GM04504 (cell line): ENCODE measurements at places on chromosomes 2 and 18.

DNA sequence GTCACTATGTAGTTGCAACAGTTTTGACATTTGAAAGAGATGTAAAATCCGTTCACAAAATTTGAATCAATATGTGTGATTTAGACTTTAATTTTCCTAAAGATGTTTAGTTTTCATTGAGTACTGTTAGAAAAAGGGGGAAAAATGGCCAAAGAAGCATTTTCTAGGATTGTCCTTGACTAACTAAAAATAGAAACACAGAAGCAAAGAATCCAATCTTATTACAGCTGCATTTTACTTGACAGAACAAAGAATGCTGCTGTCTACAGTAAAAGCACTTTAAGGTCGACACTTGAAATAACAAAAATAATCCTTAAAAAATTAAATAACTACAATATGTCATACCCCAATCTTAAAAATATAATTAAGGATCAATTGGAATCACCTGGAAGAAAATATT is 48.9 kb downstream of the FRZB start:
- no peak for DNase-seq

DNA sequence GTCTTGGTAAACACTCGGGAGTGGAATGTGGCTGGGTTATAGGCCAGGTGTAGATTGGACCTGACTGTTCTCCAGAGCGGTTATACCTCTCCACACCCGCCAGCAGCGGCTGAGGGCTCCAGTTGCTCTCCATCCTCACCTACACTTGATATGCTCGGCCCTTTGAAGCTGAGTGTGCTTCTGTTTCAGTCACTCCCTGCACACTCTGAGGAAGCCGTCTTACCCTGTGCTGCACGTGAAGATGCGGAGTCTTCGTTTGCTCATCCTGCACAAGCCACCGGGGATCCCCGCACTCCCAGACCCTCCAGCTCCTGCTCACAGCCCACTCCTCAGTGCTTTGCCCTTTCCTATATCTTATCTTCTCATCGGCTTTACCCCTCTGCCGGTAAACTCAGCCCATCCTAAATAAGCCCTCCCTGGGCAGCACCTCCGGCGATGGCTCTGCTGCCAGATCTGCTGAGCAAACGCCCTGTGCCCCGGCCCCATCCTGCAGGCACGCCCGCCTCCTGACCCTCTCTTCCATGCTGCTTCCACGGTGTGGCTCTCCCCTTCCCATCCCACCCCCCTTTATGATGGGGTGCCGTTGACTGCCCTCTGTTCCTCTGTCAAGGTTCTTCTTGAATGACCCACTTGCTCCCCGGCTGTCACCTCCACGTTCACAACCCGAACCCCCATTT is 47.3 kb upstream of the ODC1 start:
- no peak for DNase-seq

DNA sequence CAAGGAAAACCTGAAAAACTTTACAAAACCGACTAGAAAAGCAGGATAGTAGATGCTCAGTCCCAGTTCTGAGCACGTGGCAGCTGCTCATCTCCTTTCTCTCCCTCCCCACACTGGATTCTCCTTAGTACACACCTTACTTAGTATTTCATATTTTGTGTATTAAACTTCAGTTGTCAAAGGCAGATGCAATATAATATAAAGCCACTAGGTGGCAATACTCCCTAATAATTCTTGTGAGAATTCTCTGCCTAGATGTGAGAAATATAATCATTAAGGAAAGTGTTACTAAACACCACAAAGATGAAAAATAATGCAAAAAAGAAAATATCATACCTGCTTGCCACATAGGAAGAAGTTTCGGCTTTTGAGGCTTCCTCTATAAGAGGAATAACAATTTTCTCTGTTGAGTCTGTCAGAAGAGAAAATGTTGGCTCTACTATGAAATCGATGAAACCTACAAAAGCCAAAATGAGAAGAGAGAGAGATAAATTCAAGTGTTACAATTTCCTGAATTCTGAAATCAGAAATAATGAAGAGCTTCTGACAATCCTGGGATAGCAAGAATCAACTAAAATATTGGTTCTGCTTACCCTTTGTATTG is 200.6 kb downstream of the PPP1R1C start:
- DNase-seq, result peak; percentile 19

GRCh38 chr2:61326423-61326822 is 144.5 kb downstream of the USP34 start:
- DNase-seq, result no peak

DNA sequence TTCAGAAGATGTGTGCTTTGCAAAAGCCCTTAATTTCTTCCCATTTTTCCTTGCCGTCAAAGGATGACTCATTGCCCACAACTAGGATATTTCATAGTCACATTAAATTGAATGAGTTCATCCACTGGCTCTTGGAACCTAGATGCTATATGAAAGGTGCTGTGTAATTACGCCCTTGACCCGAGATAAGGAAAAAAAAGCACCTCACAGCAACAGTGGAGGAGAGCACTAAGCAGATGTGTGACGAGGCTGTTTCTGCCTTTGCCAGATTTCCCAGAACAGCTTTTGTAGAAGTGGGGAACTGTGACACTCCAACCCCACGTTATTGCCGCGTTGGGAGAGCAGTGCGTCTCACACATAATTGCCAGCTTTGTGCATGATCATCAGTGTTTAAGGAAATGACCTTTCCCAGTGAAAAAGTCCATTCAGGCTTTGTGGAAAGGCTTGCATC is 33.3 kb upstream of the TMEM87B start:
- no peak for DNase-seq

- no peak for DNase-seq
Measured at GRCh38 chr2:70608373-70608772, 54.7 kb upstream of the TGFA start.

DNA sequence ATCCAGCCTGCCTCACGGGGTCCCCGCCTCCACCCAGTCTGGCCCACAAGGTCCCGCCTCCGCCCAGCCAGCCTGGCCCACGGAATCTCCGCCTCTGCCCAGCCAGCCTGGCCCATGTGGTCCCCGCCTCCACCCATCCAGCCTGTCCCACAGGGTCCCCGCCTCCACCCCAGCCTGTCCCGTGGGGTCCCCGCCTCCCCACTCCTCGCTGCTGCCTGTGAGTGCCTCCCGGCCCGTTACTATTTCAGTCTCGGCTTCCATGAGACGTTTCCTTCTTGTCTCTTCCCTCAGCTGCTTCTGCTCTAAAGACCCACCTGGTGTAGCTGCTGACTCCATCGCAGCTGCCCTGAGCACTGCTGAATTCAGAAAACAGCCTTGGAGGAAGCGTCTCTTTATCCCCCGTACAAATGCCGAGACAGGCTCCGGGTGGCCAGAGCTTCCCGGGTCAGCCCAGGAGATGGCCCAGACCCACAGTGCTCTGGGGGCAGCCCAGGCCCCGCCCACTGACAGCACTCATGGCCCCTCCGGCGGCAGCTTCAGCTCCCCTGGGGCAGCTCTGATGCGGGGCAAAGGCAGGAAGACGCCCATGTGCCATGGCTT is 69.8 kb downstream of the NFATC1 start:
- no peak for DNase-seq

GRCh38 chr2:146461068-146461467 is 1383.8 kb upstream of the ACVR2A start:
- DNase-seq, result no peak

DNA sequence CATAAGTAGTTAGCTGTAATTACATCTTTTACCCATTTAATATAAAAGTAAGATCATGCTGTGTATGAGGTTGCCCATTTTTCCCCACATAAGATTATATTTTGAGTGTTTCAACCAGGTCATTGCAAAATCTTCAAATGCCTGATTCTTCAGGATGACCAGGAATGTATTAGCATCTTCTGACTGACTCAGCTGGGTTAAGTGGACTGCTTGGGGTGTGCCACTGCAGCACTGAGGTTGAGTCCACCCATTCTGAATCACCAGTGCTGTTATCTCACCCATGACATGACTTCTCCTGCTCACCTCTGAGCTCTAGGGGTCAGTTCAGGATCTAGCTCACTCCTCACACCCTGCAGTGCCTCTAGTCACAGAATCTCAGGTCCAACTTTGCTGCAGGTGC is 576.7 kb upstream of the ZEB2 start:
- peak; percentile 54 for DNase-seq

DNA sequence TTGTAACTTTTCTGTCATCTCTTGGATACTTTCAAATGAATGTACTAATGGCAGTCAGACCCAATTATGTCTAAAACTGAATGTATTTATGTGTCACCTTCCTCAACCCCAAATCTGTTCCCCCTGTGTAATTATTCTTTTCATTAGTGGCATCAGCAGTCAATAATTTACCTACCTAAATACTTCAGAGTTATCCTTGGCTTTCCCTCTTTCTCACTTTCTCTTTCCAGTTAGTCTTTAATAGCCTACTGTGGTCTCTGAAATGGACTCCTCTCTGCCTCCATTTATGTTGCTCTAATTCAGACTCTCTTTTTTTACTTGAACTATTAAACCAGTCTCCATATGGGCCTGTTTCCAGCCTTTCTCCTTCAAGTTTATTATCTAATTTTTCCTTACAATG is 21.0 kb downstream of the C18orf63 start:
- no peak for DNase-seq

DNA sequence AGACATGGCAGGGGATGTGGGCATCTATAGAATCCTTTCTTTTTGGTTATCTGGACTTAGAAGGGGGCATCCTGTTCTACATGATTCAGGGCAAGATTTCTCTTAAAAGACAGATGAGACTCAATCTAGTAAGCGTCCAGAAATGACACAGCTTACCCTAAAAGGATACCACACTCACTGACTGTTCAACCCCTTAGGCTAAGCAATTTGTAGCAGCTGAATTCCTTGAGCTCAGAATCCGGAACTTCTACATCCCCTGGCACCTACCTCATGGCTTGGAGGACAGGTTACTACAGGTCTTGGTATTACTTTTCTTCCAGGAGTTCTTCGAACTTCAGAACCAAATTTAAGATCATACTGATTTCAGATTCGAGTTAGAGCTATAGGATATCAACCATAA is 138.4 kb downstream of the LAMA3 start:
- no peak for DNase-seq

DNA sequence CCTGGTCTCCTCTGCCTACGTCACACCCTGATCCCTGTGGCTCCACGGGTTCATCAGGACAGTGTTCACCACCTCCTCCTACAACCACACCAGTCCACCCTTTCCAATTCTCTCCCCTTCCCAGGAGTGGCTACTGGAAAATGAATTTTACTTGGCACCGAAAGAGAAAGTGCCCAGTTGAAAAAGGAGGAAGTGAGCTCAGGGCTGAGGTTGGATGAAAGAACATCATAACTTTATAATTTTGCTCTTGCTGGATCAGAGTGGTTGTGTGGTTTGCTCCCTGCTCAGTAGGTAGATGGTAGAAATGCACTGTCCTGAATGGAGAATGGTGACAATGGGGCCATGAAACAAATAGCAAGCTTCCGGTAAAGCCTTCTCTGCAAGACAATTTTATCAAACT is 140.3 kb upstream of the DDX18 start:
- no peak for DNase-seq

DNA sequence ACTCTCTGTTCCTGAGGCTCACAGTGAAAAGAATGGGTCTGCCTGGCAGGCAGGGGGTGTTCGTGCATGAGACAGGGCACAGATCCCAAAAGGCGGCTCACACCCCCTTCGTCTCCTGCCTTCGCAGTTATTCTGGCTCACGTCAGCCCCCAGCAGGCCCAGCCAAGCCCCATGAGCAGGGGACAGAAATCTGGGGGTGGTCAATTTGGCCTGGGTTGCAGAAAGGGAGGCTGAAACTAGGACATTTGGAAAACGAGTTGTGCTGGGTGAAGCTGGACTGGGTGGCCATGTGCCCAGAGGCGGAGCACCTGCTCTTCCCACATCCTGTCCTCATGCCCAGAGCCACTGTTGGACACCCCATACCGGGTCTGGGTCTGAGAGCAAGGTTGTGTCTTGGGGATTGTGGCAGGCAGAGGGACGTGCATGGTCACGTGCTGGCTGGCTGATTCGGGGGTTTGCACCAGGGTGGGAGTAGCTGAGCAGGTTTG is 99.0 kb upstream of the MCFD2 start:
- DNase-seq, result no peak

GRCh38 chr2:66730441-66730840 is 295.5 kb downstream of the MEIS1 start:
- DNase-seq, result no peak

DNA sequence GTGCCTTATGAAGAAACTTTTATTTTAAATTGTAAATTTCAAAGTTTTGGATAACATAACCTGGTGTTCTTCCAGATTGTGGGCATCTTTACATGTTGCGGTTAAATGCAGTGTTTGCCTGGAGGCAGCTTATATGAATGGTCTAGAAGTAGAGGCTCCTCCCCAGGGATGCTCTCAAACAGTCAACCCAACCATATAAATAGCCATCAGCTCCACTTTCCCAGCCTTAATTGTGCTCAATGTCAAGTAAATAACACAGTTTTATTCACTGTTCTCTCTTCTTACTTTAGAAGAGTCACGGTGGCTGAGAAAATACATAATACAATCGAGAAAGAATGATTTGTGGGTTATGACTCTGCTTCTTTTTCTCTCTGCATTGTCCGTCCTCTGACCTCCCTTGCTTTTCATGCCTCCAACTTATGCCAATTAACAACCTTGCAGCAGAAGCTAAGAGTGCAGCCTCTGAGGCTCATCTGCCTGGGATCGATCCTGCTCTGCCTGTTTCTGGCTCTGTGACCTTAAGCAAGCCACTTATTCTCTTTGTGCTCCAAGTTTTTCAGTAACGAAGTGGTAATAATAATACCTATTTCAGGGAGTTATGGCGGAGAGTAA is 100.3 kb downstream of the DAW1 start:
- DNase-seq, result no peak

- no peak for DNase-seq
Measured at GRCh38 chr18:51399491-51400122, 202.1 kb upstream of the MEX3C start.

DNA sequence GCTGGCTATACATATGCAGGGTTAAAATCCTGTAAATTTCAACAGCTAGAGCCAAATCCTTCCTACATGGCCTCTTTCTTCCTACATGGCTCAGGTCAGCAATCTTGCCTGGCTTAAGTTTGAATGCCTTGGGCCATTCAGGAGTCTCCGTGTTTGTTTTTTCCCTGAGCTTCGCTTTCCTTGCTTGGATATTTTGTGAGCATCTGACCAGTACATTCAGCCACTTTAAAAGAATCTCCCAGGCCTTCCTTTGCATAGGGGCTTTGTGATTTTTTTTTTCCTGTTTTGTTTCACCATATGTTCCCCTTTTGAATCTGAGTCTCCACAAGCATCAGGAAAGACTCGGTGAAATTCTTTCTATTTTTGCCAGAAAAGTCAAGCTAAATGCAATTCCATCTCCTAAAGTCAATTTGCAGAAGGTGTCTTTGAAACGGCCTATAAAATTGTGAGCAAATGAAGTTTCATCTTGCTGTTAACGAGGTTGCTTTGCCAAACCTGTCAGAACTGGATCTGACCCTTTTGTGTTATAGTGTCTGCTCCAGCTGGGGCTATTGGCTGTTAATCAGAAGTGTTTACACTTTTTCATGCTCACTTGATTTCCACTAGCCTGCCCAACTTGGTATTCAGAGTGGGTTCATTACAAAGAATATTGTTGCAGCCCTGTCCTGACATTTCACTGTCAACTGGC is 256.9 kb downstream of the DCC start:
- no peak for DNase-seq

GRCh38 chr2:170973225-170973491 is 44.1 kb downstream of the GORASP2 start:
- no peak for DNase-seq
